ENCODE measurements at places on chromosomes 4 and X. TPM values are rescaled to one million over a fixed set of nuclear protein-coding genes. Genes with fewer than 3 reads are reported as not detected.

The OTC gene
- polyA plus RNA-seq, result 0.12 TPM

The CXCL13 gene
- polyA plus RNA-seq, result 0.66 TPM

The ERCC6L gene
- 5.5 TPM for polyA plus RNA-seq

The DSPP gene
- polyA plus RNA-seq, result not detected

The SPP1 gene
- polyA plus RNA-seq, result 195 TPM

The AIMP1 gene
- 50.1 TPM for polyA plus RNA-seq

The TENM3 gene
- 2.4 TPM for polyA plus RNA-seq

The PCSK1N gene
- 2.4 TPM for polyA plus RNA-seq

The SOX3 gene
- polyA plus RNA-seq, result not detected

The CT45A3 gene
- not detected for polyA plus RNA-seq

The WNK3 gene
- 6.0 TPM for polyA plus RNA-seq

The MXRA5 gene
- polyA plus RNA-seq, result 1.4 TPM

The FGF2 gene
- 8.9 TPM for polyA plus RNA-seq

The TNMD gene
- polyA plus RNA-seq, result 0.13 TPM

The TLR7 gene
- polyA plus RNA-seq, result 1.1 TPM

The CCDC160 gene
- polyA plus RNA-seq, result 2.8 TPM

The RADX gene
- polyA plus RNA-seq, result 17.4 TPM

The GJB1 gene
- polyA plus RNA-seq, result 6.7 TPM

The MAGEA4 gene
- polyA plus RNA-seq, result not detected

The PPARGC1A gene
- polyA plus RNA-seq, result 7.5 TPM

The HSFX3 gene
- polyA plus RNA-seq, result not detected

The GRID2 gene
- polyA plus RNA-seq, result 0.09 TPM

The BEND2 gene
- polyA plus RNA-seq, result 0.08 TPM

The CNGA1 gene
- polyA plus RNA-seq, result 1.3 TPM

The PLK4 gene
- 24.0 TPM for polyA plus RNA-seq

The HPGDS gene
- 2.9 TPM for polyA plus RNA-seq

The IL21 gene
- polyA plus RNA-seq, result not detected

The RTL9 gene
- polyA plus RNA-seq, result 0.34 TPM

The EGFL6 gene
- polyA plus RNA-seq, result 63.5 TPM

The CT83 gene
- polyA plus RNA-seq, result not detected

The ARHGEF38 gene
- polyA plus RNA-seq, result 11.1 TPM

The FABP2 gene
- not detected for polyA plus RNA-seq

The GUCY1B1 gene
- 52.2 TPM for polyA plus RNA-seq

The MBNL3 gene
- 10.6 TPM for polyA plus RNA-seq

The MRFAP1L1 gene
- polyA plus RNA-seq, result 117 TPM

The CXorf49 gene
- polyA plus RNA-seq, result 0.31 TPM

The DDIT4L gene
- polyA plus RNA-seq, result 1.4 TPM

The PDLIM3 gene
- 18.8 TPM for polyA plus RNA-seq

The MAGEA11 gene
- not detected for polyA plus RNA-seq

The CEP44 gene
- 23.2 TPM for polyA plus RNA-seq

The PRDM5 gene
- 40.2 TPM for polyA plus RNA-seq

The FGF16 gene
- 0.35 TPM for polyA plus RNA-seq

The CLDN34 gene
- polyA plus RNA-seq, result not detected

The XG gene
- 0.26 TPM for polyA plus RNA-seq

The SPATA4 gene
- 1.3 TPM for polyA plus RNA-seq

The TSPAN5 gene
- polyA plus RNA-seq, result 28.5 TPM

The MTNR1A gene
- polyA plus RNA-seq, result 0.10 TPM

The FGF5 gene
- not detected for polyA plus RNA-seq

The NSUN7 gene
- polyA plus RNA-seq, result 11.5 TPM

The BANK1 gene
- polyA plus RNA-seq, result 2.5 TPM

The DCAF4L1 gene
- 0.15 TPM for polyA plus RNA-seq

Data from right lung (tissue), 10 donors.